ENCODE measurements at places on chromosomes 1 and 21.
A peak's percentile ranks its signal among the peaks of the same experiment; 100 is the strongest.

GRCh38 chr1:75492011-75492410 is 118.9 kb downstream of the SLC44A5 start:
- no peak for DNase-seq

DNA sequence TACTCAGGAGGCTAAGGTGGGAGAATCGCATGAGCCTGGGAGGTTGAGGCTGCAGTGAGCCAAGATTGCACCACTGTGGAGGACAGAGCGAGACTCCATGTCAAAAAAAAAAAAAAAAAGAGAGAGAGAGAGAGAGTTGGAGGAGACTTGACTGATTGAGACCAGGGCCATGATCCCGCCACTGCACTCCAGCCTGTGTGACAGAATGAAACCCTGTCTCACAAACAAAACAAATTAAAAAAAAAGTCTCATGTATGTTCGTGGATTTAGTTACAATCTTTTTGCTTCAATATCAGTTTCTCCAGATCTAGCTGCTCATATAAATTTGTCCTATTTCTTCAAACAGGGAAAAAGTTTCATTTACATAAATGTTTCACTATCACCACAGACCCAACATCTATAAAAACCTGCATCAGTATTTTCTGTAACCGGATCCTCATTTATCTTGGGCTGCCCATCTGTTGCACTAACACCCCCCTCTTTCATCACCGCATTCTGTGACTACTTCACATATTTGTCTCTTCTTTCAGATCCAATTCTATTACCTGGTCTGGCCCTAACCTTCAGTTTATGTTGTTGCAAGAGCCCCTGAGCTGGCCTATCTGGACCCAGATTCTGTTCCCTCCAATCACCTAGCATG is 127.0 kb downstream of the GREM2 start:
- DNase-seq = no peak

GRCh38 chr1:86696522-86696921 is 7.9 kb upstream of the SH3GLB1 start:
- DNase-seq = no peak

GRCh38 chr1:14732728-14733047 is 134.2 kb downstream of the KAZN start:
- no peak for DNase-seq

DNA sequence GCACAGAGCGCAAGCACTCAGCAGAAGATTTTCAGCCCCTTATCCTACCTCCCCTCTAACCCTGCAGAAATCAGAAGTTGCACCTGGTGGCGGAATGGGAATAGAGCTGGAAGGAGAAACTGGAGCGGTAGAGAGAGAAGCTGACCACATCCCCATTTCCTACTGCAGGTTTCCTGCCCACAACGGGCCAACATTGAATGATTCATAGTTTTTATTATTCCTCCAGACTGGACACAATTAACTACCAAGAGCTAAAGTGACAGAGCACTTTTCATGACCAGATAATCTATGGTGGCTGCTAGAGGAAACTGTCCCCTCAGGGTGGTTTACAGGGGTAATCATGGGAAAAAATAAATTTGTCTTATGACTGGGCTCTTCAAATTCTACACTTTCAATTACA is 21.3 kb upstream of the LRRC8D start:
- no peak for DNase-seq

DNA sequence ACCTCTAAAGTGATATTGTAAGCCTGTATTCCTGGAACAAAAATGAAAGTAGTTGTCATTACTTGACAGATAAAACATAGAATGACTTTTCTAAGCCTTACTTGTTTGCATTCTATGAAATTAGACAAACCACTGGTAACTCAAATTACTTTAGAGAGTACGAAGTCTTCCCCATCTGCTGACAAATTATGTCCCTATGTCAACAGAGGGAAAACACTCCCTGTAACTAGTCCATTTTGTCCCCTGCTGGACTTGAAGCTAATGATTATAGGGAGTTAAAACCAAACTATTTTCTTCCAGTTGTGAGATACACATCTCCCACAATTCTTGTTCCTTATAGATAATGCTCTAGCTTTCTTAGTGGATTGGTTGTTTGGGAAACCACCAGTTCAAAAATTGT is 39.6 kb downstream of the GREM2 start:
- no peak for DNase-seq

DNA sequence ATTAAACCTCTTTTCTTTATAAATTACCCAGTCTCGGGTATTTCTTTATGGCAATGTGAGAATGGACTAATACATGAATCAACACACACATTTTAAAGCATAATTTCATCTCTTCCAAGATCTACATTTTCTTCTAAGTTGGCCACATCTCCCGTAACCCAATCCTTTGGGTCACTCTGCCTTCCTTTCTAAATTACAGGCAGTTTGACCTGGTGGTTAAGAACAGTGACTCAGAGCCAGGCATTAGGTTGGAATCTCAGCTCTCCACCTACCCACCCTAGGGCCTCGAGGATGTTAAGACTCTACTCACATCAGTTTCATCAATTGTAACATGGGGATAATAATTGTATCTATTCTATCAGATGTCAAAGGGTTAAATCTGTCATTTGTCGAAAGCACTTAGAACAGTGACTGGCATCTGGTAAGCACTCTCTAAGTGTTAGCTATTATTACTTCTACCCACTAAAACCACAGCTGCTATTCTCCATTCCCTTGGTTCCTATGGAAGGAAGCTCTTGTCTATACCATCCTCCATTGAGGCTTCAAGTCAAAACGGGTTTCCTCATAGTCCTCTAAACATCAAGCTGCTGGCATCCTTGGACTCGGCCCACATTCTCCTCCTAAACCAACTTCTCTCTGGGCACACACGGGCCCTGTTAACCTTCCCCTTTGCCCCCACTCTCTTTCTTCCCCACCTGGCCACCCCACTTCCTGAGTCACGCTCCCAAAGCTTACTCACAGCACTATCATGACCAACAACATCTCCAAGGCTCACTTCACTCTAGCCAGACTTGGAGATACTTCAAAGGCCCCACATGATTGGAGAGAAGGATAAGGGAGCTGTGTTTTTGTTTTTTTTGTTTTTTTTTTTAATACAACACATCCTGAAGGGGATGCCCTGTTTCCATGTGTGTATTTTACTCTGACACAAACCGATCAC is 116.9 kb downstream of the TGFBR3 start:
- no peak for DNase-seq

DNA sequence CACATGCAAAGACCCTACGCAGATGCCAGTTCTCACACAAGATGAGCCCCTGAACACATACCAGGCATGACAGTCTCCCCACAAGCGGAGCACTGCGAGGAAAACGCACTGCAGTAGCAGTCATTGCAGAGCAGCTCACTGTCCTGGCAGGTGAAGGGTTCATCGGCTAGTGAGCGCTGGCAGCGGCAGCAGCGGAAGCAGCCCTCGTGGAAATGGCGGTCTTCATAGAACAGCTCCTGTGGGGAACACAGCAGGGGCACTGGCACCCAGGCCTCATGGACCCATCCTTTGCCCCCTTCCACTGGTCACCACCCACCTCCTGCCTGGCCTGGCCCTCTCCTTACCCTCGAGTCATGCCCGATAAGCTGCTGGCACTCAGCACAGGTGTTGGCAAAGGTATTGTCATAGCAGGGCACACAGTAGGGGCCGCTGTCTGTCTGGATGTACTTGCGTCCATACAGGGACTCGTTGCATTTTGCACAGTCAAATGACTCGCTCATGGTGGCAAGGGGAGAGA is 6.3 kb downstream of the FHL3 start:
- DNase-seq = no peak

DNA sequence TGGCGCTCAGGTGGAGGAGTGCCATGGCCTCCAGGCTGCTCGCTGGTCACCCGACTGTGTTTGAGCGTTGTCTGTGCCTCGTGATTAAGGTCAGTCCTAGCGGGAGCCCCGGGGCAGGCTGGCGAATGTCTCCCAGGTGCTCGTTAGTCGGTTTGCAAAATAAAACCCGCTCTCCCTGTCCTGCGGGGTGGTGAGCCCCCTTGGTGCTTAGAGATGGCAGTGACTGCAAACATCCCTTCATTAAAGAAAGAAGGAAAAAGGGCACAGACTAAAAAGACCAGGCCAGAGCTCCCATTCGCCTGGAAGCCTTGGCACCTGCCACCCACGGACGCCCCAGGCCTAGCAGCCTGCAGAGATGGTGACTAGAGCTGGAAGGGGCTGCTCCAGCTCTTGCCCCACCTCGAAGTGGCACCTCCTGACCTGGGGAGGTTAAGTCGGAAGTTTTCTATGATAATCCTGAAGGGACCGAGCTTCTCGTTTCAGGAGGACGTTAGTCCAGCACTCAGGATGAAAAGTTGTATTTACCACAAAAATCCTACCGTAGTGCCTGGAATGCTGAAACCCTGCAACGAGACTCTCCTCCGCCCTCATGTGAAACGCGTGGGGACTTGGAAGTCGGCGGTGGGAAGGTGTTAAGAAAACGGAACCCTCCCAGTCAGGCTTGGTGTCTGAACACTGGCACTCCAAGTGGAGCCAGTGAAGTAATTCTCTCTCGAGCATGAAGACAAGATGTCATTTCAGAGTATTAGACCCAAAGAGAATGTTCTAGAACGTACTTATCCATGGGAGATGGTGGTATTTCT is 24.6 kb downstream of the RIPK4 start:
- no peak for DNase-seq

GRCh38 chr21:31530897-31531705 is 128.4 kb upstream of the SOD1 start:
- no peak for DNase-seq

DNA sequence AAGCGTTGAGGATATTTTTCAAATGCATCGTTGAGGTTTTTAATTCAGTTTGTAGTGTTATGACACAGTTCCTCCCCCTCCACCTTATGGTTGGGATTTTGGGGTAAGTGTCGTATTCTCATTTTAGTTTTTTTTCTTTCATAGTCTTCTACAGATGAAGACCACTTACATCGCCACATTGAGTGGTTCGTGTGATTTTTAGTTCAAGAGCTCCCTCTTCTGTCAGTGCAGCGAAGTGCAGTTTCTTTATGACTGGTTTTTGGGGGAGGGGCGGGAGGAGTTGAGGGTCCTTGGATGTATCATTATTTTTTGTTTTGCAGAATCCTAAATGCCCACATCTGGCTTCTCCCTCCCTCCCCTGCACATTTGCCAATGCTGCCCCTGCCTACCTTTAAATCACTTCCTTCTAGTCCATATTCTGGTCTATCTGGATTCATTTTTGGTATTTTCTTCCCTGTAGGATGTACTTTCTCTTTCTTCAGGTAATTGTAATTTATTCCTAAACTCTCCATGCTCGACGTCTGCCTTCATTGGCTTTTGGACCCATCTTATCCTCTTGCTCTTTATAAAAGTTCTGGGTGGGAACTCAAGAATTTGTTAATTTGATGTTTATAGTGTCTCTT is 433.1 kb downstream of the CAMTA1 start:
- peak; percentile 39 for DNase-seq

- no peak for DNase-seq
These were observed 15.6 kb downstream of the RHBG start for GRCh38 chr1:156384658-156385057.

GRCh38 chr1:66243548-66244130 is 290.3 kb upstream of the SGIP1 start:
- DNase-seq = no peak

- DNase-seq = no peak
These were observed 30.1 kb upstream of the LAMC2 start for GRCh38 chr1:183155939-183156338.

- DNase-seq = no peak
These were observed 84.3 kb downstream of the WDR64 start for GRCh38 chr1:241736387-241736786.

GRCh38 chr1:199982606-199983005 is 44.9 kb upstream of the NR5A2 start:
- no peak for DNase-seq

- no peak for DNase-seq
These were observed 121.7 kb downstream of the KIF26B start for GRCh38 chr1:245276445-245276844.

GRCh38 chr1:50047916-50048694 is 24.4 kb upstream of the AGBL4 start:
- no peak for DNase-seq

DNA sequence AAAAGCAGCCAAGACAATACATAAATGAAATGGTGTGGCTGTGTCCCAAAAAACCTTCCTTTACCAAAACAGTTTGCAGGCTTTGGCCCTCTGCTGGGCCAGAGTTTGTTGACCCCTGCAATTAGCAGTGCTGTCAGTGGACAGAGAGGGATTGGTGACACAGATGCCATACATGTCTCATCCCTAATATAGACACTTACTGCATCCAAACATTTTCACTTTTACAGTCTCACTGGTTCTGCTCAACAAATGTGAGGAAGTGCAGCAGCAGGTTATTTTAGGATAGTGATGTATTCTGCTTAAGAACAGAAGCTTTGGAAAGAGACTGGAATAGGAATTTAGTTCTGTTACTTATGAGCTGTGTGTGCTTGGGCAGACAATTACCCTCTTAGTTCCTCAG is 462.8 kb upstream of the LRRC7 start:
- DNase-seq = no peak

DNA sequence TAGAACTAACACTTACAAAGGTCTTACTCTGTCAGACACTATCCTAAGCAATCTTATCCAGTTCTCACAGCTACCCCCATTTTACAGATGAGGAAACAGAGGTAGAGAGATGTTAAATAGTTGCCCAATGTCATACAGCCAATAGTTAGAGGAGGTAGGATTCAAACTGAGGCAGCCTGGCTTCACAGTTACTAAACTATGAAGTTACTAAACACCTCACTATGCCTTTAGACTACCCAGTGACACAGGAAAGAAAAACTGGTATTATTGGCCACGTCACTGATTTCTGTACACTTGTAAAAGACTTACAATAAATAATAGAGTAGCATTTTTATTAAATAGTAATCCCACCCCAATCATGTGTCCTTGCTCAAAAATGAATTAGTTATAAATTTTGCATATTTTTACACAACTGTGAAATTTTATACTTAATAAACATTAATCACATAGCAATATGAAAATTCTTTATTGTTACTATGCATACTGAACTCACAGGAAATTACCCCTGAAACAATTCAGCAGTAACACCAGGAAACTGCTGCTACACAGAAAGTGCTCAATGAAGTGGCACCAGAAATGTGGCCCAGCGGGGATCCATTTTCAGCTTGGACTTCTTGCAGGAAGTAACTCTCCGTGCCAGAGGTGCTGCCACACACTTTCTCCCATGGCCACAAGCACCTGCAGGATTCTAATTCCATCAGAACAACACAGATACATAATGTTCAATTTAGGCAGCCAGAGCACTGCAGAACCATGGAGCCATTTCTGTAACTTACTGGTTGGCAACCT is 69.4 kb downstream of the VAV3 start:
- no peak for DNase-seq

GRCh38 chr1:187570166-187570565 is 741.4 kb downstream of the PLA2G4A start:
- no peak for DNase-seq

DNA sequence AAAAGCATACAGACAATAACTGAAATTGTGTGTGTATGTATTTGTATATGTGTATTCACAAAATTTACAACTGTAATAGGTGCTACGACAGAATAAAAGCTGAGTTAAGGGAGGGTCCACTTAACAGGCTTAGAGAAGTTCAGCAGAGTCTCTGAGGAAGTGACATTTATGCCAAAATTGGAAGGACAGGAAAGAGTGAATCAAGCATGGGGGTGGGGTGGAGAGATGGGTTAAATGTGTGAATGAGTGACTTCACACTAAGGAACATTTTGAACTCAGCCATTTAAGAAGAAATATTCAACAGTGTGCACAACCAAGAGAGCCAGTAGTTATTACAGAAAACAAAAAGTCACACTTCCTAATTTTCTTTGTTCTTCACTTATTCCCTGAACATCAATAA is 53.8 kb upstream of the RGS1 start:
- no peak for DNase-seq
